ENCODE measurements at places on chromosomes 5 and 9.
A peak's percentile ranks its signal among the peaks of the same experiment; 100 is the strongest.

- no peak for DNase-seq
Measured at GRCh38 chr5:91318724-91319123, 64.4 kb downstream of the ARRDC3 start.

GRCh38 chr5:72314571-72315172 lies 5.4 kb downstream of the MRPS27 start:
- no peak for DNase-seq

DNA sequence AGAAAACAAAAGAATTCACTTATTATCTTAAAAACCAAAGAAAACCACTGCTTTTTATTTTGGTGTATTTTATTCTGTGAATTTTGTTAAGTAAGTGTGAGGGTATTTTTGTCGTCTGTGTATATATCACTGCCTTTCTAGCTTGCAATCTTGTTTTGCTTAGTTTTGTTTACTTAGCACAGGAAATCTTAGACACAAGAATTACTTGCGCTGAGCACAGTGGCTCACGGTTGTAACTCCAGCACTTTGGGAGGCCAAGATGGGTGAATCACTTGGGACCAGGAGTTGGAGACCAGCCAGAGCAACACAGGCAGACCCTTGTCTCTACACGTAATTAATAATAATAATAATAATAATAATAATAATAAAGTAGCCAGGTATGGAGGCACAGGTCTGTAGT lies 230.3 kb downstream of the PAPPA start:
- DNase-seq: no peak

DNA sequence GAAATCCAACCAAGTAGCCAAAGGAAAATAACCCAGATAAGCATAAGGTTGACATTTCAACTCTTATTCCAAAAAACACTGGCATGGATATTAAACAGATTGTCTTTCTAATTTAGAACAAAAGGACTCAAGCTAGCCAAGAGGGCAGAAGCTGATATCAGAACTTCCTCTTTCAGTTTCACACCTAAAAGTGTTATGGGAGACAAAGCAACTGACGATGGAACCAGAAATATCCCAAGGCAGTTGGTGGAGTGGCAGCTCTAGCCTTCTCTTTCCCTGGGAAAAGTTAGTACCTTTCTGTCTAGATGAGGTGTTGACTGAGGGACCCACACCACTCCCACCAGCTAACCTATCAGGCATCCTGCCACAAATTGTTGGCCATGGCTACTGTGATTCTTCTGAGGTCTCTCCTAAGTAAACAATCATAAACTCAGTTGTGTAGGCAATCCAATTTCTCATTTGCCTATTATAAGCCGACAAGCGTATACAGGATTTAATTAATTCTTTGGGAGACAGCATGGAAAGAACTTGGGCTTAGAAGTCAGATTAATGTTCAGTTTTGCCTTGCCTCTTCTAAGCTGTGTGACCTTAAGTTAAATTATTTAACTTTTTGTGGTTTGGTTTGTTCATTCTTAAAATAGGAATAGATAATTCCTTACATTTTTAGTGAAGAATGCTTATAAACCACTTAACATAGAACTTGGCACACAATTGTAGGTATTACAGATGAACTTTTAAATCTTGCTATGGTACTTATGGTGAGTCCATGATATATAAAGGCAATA lies 110.9 kb upstream of the ADAMTSL1 start:
- no peak for DNase-seq

- no peak for DNase-seq
Measured at GRCh38 chr5:72463449-72464052, 43.7 kb downstream of the ZNF366 start.

DNA sequence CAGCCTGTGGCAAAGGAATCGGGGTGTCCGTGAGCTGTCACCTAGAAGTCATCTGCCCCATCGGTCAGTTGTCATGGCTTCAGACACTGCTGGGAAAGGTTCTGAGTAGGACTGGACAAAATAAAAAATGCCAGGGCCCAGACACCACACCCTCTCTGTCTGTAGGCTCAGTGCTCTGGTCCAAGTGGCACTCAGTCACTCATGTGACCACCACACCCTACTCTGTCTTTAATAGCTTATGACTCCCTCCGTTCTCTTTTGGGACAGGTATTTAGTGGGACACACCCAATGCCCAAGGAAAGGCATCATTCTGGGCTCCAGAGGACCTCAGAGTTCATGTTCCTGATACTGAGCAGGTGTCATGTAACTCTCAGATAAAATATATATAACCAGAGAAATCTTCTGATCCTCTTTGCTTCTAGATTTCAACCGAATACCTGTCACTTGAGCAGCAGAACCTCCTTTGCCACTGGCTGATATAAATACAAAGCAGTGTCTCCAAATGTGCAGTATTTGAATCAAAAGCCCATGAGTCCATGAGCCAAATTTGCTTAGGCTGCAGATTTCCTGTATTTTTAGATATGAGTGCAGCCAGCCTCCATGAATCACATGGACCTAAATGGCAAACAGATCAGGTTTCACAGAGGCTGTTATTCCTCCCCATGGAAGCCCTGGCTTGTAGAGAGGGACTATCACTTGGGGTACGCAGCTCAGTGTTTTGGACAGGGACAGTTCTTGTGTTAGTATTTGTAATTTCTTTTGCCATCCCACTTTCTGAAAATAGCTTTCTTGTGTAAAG lies 272.0 kb downstream of the ARHGAP26 start:
- DNase-seq: no peak

DNA sequence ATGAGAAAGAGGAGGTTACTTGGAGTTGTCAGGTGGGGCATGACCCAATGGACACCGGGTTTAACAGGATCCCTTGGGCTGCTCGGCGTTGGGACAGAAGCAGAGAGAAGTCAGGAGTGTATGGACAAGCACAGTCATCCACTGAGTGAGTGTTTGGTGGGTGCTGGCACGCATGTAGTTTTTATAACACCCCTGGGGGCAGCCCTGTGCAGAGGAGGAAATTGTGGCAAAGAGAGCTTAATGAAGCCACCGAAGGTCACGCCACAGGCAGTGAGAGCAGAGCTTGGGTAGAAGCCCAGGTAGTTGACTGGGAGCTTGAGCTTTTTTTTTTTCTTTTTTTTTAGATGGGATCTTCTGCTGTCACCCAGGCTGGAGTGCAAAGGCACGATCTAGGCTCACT lies 43.2 kb upstream of the IER5L start:
- no peak for DNase-seq

DNA sequence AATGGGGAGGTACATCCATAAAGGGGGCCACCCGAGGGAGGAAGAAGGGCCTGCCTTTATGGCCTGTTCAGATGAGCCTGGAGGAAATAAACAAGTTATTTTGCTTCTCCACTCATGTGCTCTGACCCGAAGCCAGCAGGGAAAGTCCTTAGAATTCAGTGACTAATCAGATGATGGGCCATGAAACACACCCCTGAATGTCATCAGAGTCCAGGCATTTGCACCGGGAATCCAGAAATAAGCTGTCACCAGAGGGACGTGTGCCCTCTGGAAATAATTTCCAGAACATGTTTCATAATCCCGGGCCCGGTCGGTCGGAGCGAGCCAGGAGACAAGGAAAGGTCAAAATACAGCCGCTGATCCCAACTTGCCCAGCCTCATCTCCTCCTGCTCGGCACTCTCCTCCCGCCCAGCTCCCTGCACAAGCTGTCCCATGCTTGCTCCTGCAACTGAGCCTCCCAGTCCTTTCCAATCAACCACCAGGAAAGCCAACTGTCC lies 73.6 kb upstream of the ZNF622 start:
- peak; percentile 94 for DNase-seq

DNA sequence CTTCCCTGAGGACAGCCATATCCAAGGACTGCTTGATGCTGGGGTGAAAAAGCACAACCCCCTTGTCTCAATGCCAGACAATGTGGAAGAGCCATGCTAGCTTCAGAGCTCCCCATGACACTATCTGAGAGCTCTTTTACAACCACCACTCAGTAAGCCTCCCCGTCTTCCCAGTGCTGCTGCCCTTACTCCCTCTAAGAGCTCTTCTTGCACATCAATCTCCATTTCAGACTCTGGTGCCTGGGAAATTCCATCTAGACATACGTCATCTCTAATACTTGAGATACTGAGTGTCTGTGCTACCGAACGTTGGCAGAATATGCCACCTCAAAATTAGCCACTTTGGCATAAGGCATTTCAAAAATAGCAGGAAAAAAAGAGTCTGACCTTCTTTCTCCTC lies 94.5 kb downstream of the EDIL3 start:
- DNase-seq: peak; percentile 91

- DNase-seq: no peak
Measured at GRCh38 chr5:73298772-73299630, 126.0 kb downstream of the TMEM174 start.

- DNase-seq: no peak
Measured at GRCh38 chr5:14245132-14245925, 102.2 kb downstream of the TRIO start.

- DNase-seq: no peak
Measured at GRCh38 chr9:33880211-33881089, 63.5 kb downstream of the UBE2R2 start.

DNA sequence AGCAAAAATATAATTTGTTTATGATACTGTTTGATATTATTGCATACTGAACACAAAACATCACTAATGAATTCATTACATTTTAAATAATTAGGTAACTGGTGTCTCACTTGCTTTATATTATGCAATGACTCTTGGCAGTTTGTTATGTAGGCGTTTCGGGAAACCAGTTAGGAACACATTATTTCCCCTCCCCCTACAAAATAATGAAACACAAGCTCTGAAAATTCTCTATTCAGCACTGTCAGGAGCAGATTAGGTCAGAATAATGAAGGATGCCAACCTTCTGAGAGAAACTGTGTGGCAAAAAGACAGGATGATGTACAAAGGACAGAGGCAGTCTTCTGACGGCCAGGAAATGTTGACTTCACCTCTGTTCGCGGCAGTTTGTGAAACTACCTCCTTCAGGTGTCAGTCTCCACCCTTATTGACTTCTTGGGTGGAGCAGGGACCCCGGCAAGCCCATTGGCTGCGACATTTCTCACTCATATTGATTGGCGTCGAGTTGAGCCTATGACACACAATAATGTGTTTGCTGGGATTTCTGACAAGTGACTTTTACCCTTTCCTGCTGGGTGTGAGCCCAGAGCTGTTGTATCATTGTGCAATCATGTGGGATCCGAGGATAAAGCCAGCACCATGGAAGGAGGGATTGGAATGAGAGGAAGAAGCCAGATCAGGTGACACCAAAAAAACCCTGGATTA lies 33.9 kb downstream of the SH3PXD2B start:
- no peak for DNase-seq

DNA sequence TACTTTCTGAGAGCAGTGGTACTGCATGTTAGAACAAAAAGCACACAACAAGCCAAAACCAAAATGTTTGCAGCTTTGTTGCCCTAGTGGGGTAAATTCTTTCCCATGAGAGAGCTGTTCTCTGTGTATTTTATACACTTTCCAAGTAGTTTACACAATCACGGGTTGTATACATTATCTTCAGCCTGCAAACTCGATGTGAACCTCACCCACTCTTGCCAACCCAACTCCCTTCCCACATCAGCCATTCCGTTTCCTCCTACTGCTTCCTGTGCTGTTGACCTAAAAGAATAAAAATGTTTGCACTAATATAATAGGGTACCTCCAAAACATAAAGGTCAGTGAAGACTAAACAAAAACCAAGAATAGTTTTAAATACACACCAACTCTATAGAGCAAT lies 47.0 kb downstream of the IQGAP2 start:
- DNase-seq: no peak

DNA sequence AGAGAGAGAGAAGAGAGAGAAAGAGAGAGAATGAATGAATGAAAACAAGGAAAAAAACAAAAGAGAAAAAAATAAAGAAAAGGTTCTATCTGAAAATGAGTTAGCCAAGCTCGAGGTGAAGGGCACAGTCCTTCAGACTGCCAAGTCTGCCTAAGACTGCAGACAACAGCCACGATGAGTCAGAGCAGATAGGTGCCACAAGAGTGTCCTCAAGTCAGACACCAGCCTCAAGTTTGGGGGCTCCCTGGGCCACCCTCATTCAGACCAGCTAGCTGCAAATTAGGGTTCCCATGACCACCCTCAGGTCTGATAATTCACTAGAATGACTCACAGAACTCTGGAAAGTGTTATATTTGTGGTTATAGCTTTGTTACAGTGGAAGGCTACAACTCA lies 13.9 kb upstream of the HABP4 start:
- no peak for DNase-seq

- no peak for DNase-seq
Measured at GRCh38 chr9:4639420-4639819, 22.7 kb upstream of the PLPP6 start.

GRCh38 chr9:2798423-2798822 lies 45.5 kb downstream of the PUM3 start:
- no peak for DNase-seq

Data from Caki2 (cell line).